ENCODE measurements at places on chromosomes 2 and 18. TPM values are rescaled to one million over a fixed set of nuclear protein-coding genes. Genes with fewer than 3 reads are reported as not detected.

The SATB2 gene
- 1.6 TPM for total RNA-seq

The MZT2A gene
- 264 TPM for total RNA-seq

The GNAL gene
- 2.1 TPM for total RNA-seq

The HOXD12 gene
- total RNA-seq: not detected

The EHD3 gene
- 29.3 TPM for total RNA-seq

The NAT8 gene
- not detected for total RNA-seq

The COLEC12 gene
- 8.4 TPM for total RNA-seq

DNA sequence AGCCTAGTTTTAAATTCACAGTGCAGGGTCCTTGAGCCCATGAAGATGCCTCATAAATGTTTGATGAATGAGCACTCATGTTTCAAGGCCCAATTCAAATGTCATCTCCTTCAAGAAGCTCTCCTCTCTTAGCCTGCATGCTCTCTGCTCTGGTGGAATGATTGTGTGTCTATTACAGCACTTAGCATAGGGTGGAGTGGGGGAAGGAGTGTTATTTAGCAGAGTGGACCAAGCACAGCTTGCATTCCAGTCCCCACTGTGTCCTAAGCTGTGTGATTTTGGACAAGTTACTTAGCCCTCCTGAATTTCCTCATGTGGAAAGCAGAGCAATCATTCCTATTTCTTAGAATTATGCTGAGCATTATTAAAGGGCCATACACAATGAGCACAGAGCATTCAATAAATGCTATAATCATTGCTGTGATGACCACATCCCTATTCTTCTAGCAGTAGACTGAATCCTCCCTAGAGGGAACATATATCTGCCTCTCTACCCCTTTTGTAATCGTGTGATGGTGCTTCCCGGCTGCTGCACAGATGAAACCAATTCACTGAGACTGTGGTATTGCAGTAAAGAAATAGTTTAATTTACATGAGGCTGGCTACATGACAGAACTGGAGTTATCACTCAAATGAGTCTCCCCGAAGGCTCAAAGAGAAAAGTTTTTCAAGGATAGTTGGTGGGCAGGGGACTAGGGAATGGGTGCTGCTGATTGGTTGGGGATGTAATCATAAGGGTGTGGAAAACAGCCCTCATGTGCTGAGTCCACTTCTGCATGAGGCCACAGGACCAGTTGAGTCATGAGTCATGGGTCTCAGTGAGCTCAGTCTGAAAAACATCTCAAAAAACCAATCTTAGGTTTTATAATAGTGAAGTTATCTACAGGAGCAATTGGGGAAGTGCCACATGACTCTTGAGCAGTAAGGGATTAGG lies 173.4 kb upstream of the NDUFV2 start:
- H3K27me3 ChIP-seq: no peaks in the 10 kb centered on the region
- H3K27ac ChIP-seq: no peak overlapping the region
- H3K36me3 ChIP-seq: no peaks in the 10 kb centered on the region
- no peak for DNase-seq

DNA sequence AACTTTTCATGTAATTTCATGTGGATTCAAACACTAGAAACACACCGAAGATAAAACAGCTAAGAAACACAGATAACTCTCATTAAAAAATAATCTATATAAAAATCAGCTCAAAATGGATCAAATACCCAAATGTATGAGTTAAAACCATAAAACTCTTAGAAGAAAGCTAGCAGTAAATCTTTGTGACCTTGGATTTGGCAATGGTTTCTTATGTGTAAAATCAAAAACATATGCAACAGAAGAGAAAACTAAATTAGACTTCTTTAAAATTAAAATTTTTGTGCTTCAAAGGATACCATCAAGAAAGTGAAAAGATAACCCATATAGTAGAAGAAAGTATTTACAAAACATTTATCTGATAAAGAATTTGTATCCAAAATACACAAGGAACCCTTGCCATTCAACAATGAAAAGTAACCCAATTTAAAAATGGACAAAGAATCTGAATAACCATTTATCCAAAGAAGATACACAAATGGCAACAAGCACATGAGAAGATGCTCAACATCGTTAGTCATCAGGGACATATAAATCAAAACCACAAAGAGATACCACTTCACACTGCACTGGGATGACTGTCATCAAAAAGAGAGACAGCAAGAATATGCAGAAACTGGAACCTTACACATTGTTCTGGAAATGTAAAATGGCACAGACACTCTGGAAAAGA lies 27.5 kb downstream of the GAREM1 start:
- H3K4me3 ChIP-seq: no peak overlapping the region
- no peaks in the 10 kb centered on the region for H3K27me3 ChIP-seq
- no peak for DNase-seq
- H3K27ac ChIP-seq: no peak overlapping the region
- no peaks in the 10 kb centered on the region for H3K36me3 ChIP-seq

DNA sequence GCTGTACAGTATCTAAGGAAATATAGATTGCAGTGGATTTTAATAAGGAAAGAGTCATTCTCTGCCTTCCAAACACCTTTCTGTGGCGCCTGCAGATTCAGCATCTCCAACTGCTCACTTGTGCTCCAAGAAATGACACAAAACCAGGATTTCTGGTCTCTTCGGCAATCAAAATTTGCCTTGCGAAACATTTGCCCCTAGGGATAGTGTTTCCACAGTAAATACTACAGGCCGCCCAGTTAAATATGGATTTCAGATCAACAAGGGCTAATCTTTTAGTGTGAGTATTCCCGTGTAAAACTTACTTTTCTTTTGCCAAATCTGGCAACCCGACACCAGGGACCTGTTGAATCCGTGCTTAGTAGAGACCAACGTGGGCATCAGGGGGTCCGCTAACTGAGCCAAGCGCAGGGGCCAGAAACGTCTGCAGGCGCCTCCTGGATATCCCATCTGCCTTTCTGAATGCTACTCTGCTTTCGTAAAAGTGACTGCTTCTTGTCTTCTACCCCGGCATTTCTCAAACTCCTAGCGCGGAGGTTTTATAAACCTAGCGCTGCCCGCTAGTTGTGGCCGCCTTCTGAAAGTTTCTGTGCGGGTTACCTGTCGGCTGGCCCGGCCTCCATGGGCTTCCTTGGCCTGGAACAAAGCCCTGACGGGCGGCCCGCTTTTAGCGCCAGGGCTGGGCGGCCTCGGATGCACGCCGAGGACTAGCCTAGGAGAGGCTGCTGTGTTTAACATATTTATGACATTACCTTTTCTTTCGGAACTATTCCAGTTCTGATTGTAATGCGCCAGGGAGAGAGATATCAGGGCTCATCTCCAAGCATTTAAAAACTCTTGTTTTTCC lies 2.5 kb downstream of the CYP1B1 start:
- peak overlapping the region; percentile 67 for H3K4me3 ChIP-seq
- H3K4me1 ChIP-seq: peaks cover 53% of the 10 kb centered on the region

- no peaks in the 10 kb centered on the region for H3K27me3 ChIP-seq
- no peaks in the 10 kb centered on the region for H3K36me3 ChIP-seq
- H3K4me1 ChIP-seq: no peaks in the 10 kb centered on the region
These were observed 287.7 kb downstream of the PIK3C3 start for GRCh38 chr18:42242758-42243157.

DNA sequence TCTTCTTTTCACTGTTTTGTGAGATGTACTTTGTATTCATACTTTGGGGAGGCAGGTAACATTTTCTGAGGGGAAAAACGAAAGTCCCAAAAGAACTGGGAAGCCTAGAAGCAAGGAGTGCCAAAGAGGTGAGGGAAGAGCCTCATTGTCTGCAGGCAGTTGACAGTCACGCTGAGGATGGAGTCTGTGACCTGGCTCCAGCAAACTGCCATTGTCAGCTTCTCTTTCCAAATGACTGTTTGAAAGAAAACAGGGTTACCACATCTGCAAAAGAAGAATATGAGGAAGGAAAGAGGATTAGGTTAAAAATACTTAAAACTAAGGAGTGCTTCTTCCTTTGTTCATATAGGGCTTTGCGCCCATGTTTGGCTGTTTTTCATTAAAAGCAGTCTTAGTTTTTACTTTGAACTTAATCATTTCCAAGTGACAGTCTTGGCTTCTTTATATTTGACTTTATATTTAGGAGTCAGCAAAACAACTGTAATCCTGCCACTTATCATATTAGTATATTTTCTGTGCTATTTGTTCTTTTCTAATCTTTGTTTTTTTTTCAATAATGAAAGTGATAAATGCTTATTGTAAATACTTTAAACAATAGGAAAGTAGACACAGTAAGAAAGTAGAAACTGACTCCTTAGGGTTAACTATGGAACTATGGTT lies 35.0 kb downstream of the CERS6 start:
- no peak overlapping the region for H3K4me3 ChIP-seq
- no peaks in the 10 kb centered on the region for H3K27me3 ChIP-seq
- H3K27ac ChIP-seq: peak overlapping the region; percentile 50
- H3K4me1 ChIP-seq: peaks cover 24% of the 10 kb centered on the region
- DNase-seq: no peak
- no peaks in the 10 kb centered on the region for H3K36me3 ChIP-seq

DNA sequence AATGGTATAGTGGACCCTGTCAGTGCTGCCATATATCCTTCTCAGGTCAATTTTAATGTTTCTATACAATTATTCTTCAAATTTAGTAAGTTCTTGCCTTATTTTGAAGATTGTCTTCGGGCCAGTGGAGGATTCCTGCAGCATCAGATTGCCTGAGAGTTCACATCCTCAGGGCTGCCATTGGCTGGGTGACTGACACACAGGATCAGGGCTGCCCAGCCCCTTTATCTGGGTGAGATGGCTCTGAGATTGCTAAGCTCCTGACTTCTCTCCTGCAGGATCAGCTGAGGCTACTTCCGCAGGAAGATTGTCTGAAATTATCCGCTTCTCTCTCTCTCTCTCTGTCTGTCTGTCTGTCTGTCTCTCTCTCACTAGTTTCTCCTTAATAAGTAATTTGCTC lies 567.4 kb downstream of the TSN start:
- H3K4me3 ChIP-seq: no peak overlapping the region
- no peak for DNase-seq
- no peak overlapping the region for H3K27ac ChIP-seq

- H3K27ac ChIP-seq: peak overlapping the region; percentile 96
- DNase-seq: no peak
- H3K27me3 ChIP-seq: no peaks in the 10 kb centered on the region
- H3K36me3 ChIP-seq: no peaks in the 10 kb centered on the region
- peak overlapping the region; percentile 95 for H3K4me3 ChIP-seq
These were observed 1.7 kb downstream of the HNRNPLL start for GRCh38 chr2:38600921-38601455.

- no peak overlapping the region for H3K27ac ChIP-seq
- H3K4me3 ChIP-seq: no peak overlapping the region
- H3K4me1 ChIP-seq: peaks cover 21% of the 10 kb centered on the region
- no peaks in the 10 kb centered on the region for H3K27me3 ChIP-seq
These were observed 49.0 kb upstream of the DSG1 start for GRCh38 chr18:31268985-31269406.

DNA sequence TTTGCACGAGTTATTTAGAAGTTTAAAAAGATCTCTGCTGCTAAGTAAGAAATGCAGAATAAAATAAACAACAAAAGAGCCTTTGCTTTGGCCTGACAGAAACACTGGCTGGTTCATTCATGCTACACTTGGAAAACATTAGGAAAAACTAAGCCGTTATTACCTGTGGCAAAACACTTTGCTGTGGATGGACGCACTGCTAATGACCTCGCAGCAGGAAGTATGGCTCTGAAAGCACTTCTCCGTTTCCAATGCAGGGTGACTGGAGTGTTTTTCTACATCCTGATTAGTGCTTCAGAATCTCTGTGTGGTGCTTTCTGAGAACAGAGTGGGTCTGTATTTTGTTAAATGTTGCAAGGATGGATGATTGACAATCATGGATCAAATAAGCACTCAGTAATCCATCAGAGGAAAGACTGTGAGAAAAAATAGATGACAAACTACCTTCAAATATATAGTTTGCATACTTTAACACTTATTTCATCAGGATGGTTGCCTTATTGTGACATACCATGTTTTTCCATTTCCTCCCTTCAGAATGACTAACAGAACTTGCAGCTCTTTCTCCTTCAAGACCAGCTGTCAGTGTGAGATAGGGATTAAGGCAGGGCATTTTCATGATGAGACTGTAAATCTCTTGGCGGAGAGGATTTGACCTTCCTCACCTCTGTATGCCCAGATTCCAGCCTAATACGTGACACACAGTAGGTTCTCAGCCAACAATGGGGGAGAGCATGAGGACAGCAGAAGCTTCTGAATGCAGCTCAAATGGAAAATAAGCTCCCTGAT lies 38.0 kb downstream of the LINC00305 start:
- no peak overlapping the region for H3K4me3 ChIP-seq
- H3K27me3 ChIP-seq: no peaks in the 10 kb centered on the region
- no peaks in the 10 kb centered on the region for H3K4me1 ChIP-seq
- no peak overlapping the region for H3K27ac ChIP-seq

- DNase-seq: no peak
- no peak overlapping the region for H3K4me3 ChIP-seq
- H3K4me1 ChIP-seq: peaks cover 3% of the 10 kb centered on the region
- H3K27ac ChIP-seq: no peak overlapping the region
- peaks cover 29% of the 10 kb centered on the region for H3K27me3 ChIP-seq
- H3K36me3 ChIP-seq: no peaks in the 10 kb centered on the region
These were observed 3.4 kb downstream of the SGPP2 start for GRCh38 chr2:222427646-222428301.

DNA sequence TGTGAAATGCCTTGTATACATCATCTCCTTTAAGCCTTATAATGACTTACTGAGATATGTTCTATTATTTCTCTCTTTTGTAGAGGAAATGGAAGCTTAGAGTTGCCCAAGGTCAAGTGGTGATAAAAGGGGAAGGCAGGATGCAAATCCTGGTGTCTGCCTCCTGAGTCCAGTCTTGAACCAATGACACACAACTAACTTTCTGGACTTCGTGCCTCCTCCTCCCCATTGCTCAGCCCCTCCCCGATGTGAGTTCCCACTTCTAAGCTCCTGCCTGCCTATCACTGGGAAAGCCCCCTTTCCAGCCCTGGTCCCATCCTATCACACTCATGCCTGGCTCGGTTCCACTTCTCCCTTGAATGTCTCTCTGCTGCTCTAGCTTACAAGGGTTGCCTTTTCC lies 6.9 kb upstream of the CTIF start:
- H3K27me3 ChIP-seq: no peaks in the 10 kb centered on the region
- no peak overlapping the region for H3K27ac ChIP-seq
- H3K4me1 ChIP-seq: peaks cover 19% of the 10 kb centered on the region
- H3K36me3 ChIP-seq: no peaks in the 10 kb centered on the region
- no peak for DNase-seq

DNA sequence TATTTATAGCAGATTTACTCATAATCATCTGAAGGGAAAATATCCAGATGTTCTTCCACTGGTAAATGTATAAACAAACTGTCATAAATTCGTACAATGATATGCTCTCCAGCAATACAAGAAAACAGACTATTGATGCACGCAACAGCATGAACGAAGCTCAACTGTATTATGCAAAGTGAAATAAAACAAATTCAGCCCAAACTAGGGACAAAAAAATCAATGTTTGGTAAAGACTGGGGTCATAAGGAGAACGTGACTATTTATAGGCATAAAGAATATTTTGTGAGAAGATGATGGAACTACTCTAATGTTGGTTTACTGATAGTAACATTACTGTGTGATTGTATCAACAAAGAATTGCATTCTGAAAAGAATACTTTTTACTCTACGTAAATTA lies 1276.7 kb upstream of the DDX18 start:
- no peak overlapping the region for H3K27ac ChIP-seq
- H3K36me3 ChIP-seq: no peaks in the 10 kb centered on the region
- H3K4me1 ChIP-seq: no peaks in the 10 kb centered on the region
- no peaks in the 10 kb centered on the region for H3K27me3 ChIP-seq
